Naive thymus-derived CD8-positive, alpha-beta T cell (primary cell): ENCODE measurements at places on chromosomes 11 and 22.

DNA sequence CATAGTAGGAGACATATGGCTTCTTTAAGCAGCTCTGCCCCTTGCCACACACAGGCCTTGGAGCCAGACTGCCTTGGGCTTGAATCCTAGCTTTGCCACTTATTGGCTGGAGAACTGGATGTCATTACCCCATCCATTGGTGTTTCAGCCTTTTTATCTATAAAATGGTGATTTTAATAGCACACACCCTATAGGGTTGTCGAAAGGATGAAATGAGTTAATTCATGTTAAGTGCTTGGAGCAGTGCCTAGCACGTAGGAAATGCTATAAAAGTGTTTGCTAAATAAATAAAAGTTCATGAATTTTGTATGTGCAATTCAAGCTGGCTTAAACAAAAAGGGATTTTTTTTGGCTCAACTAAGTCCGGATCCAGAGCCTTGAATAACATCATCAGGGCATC is 120.7 kb downstream of the TIMP3 start:
- no peak for DNase-seq

DNA sequence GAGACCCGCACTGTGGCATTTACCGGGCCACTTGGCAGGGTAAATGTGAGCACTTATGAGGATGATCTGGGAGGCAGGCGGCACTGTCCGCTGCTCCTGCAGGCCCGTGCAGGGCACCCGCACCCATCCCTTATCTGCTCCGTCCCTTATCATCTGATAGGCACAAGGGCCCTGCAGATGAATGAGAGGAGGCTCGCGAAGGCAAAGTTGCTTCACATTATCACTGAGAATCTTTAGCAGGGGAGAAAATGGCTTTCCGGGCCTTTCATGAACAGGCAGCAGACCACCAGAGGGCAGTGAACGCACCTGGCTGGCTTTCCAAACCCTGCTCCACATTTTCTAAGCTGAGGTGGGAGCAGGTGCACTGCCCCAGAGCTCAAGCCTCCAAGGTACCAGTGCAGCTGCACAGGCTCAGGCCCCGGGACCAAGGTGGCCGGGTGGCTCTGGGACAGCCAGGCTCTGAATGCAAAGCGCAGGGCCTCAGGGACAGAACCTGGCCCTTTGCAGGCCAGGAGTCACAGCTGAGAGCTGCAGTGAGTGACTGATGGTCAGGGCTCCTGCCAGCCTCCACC is 165.6 kb downstream of the SHANK2 start:
- DNase-seq, result no peak

DNA sequence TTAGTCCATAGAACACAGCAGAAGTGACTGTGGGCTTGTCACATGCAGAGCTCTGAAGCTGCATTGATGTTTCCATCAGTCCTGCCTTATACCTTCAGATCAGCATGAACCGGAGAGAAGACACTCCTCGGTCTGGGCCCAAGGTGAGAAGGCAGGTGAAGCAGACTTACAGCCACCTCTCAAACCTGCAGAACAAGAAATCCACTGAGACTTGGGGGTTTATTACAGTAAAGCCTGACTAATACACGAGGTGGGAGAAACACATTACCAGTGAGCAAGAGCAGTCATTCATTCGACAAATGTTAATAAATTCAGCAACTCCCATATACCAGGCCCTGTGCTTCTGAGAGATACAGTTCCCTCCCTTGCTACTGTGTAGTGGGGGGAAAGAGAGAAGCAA is 279.0 kb downstream of the DDX10 start:
- DNase-seq, result no peak

DNA sequence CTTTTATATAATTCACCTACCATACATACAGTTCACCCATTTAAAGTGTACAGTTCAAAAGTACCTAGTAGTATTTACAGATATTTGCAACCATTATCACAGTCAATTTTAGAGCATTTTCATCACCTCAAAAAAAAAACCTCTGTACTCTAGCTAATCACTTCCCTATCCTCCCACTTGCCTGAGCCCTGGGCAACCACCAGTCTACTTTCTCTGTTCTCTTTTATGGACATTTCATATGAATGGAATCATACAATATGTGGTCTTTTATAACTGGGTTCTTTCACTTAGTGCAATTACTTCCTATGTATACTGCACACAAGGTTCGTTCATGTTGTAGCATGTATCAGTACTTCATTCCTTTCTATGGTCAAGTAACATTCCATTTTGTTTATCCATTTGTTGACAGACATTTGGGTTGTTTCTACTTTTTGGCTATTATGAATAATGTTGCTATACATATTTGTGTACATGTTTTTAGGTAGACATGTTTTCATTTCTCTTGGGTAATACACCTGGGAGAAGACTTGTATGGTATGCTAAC is 17.8 kb upstream of the NEU3 start:
- DNase-seq, result no peak

DNA sequence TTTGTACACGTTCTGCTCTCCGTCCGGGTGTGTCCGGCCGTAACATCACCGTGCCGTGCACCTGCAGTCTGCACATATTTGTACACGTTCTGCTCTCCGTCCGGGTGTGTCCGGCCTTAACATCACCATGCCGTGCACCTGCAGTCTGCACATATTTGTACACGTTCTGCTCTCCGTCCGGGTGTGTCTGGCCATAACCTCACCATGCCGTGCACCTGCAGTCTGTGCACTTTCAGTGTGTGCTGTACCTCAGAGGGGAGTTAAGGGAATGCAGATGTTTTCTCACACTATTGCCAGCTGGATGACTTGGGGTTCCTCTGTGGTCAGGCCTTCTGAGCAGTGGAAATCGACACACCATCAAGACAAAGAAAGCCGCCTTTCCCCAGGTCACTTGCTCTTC is 4.2 kb downstream of the TTLL8 start:
- DNase-seq, result no peak
